ENCODE measurements at places on chromosomes 2 and 18.

DNA sequence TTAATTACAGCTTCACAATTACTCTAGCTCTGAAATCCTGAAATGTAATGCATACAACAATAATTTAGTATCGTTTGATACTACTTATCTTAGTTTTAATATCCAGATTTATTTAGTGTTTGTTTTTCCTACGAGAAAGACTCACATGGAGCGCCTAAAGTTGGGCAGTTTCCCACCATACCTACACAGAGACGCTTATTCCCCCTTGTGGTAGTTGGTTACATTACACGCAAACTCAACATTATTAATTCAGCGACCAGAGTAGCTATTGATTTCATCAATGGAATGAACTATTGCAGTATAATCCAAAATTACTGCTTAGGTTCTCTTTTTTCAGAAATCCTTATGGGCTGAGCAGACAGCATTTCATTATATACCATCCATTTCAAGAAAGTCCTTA is 164.0 kb upstream of the REG3G start:
- DNase-seq, result no peak

- DNase-seq, result no peak
Measured at GRCh38 chr2:121721926-121722325, 14.7 kb downstream of the NIFK start.

DNA sequence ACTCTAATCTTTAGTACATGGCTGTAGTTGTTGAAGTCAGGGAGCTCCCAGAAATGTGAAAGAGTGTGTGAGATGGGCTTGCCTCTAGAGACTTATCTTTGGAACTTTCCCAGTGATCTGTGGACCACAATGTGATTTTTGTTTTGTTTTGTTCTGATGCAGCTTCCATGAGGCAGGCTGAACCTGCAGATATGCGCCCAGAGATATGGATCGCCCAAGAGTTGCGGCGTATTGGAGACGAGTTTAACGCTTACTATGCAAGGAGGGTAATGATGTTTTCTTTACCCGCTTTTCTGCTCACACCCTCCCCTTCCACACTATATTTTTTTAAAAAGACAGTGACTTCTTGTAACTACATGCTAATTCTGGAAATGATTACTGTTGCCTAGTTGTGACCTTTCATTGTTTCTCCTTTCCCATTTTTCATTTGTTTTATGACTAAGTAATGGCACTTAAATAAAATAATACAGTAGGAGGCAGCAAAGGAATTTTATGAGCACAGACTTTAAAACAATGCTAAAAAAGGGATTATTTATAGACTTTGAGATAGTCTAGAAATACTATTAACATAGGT is 29.3 kb downstream of the BCL2L11 start:
- no peak for DNase-seq

GRCh38 chr2:171431677-171432167 is 2.1 kb downstream of the METTL8 start:
- no peak for DNase-seq

- DNase-seq, result no peak
Measured at GRCh38 chr18:53234610-53235009, 894.6 kb downstream of the DCC start.

GRCh38 chr2:152242787-152243472 is 67.4 kb upstream of the STAM2 start:
- DNase-seq, result no peak

GRCh38 chr2:31032475-31032874 is 105.8 kb downstream of the GALNT14 start:
- DNase-seq, result no peak

- DNase-seq, result no peak
Measured at GRCh38 chr18:48713309-48713708, 174.5 kb downstream of the CTIF start.

DNA sequence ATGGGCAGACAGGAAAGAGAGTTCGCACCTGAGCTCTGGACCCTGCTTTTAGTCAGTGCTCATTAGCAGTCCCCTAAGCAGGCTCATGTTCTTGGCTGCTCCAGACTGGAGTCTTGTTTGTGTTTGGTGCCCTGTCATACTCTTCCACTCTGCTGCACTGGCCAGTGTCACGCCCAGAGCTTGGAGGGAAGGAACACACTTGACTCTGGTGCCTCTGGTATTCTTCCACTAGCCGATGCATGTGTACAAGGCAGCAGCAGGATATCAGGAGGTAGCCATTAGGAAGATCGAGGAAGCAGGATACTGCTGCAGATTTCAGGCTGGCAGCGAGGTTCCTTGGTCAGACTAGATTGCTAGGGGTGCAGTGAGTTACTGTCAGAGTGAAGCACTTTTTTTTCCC is 81.4 kb upstream of the B3GNT2 start:
- no peak for DNase-seq

DNA sequence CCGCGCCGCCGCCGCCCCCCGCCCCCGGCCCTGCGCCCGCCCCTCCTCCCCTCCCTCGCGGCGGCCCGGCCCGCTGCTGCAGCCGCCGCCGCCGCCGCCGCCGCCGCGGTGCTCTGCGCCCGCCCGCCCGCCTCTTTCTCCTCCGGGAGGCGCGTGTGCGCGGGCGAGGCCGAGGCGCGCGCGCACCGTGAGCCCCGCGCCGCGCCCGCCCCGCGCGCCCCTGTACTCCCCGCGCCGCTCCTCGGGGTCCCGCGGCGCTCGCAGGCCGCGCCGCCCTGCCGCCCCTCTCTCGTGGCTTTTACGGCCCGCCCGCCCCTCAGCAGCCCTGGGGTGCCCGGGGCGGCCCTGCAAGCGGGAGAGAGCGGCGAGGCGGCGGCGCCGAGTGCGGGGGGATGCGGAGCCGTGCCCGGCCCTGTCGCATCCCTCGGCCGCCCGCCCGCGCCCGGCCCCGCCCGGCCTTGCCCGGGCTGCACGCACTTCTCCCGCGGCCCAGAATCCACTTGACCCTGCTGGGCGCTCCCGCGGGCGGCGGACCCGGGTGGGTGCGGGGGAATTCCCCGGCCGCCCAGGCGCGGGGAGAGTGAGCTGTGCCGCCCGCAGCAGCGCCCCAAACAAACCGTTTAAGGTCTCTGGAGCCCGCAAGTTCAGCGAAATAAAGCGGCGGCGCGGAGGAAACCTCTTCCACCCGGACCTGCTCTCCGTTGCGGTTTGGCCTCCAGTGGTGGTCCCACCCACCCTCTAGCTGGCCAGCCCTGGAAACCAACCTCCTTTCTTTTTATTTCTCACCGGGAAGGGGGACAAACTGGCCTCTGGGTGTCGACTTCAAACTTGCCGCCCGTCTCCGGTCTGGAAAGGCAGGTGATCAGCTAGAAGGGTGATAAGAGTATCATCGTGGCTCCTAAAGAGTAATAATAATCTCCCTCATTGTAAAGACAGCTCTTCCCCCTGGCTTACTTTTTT is 37.4 kb downstream of the AFF3 start:
- DNase-seq, result no peak

DNA sequence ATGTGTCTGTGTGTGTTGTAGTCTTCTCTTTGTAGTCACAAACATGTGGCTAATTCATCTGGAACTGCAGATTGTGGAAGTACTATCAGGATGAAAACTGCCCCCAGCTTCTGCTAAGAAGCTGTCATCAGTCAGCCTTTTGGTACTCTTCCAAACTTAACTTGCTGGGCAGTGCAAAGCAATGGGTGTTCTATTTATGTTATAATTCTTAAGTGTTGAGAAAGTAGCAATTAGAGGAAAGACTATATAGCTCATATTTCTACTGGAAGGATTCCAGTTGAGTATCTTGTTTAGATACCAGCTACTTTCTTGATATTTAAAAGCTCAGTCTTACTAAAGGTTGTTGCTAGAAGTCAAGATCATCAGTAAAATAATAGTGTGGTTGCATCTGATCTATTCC is 52.1 kb downstream of the SLC38A11 start:
- no peak for DNase-seq

GRCh38 chr2:34179511-34179910 is 580.4 kb upstream of the FAM98A start:
- DNase-seq, result no peak

GRCh38 chr2:43540021-43540779 is 55.6 kb downstream of the THADA start:
- DNase-seq, result no peak

GRCh38 chr2:183219888-183220287 is 95.6 kb downstream of the NUP35 start:
- DNase-seq, result no peak

- no peak for DNase-seq
Measured at GRCh38 chr2:7749895-7750559, 832.8 kb downstream of the RNF144A start.

- no peak for DNase-seq
Measured at GRCh38 chr2:69572641-69573040, 70.9 kb downstream of the AAK1 start.

GRCh38 chr2:26033270-26033817 is 540 bp upstream of the RAB10 start:
- DNase-seq, result peak; percentile 69

DNA sequence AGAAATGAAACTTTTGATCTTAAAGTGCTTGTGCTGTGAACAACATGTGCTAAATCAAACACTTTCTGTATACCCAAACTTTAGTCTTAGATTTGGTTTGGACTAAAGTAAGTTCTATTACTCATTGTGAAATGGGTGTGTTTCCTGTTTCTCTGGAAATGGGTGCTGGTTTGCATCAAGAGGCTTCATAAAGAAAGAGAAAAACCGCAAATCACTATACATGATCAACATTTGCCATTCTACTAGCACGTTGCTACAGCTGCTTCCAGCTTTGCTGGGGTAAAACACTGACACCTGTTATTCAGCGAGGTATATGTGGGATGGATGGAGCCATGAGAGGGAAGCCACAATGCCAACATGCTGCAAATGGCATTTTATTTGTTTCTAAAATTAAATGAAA is 547.0 kb upstream of the ACVR2A start:
- no peak for DNase-seq

- DNase-seq, result no peak
Measured at GRCh38 chr18:23725827-23726661, 36.8 kb downstream of the LAMA3 start.

DNA sequence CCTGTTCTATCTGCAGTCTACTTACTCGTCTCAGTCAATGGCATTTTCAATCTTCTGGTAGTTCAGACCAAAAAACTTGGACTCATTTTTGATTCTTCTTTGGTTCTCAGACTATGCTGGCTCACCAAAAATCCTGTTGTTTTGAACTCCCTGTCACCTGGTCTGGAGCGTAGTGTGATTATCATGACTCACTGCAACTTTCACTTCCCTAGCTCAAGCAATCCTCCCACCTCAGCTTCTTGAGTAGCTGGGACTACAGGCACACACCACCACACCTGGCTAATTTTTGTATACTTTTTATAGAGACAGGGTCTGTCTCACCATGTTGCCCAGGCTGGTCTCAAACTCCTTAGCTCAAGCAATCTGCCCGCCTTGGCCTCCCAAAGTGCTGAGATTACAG is 163.3 kb upstream of the CDH7 start:
- no peak for DNase-seq

- DNase-seq, result no peak
Measured at GRCh38 chr18:51516478-51517038, 319.1 kb upstream of the MEX3C start.

DNA sequence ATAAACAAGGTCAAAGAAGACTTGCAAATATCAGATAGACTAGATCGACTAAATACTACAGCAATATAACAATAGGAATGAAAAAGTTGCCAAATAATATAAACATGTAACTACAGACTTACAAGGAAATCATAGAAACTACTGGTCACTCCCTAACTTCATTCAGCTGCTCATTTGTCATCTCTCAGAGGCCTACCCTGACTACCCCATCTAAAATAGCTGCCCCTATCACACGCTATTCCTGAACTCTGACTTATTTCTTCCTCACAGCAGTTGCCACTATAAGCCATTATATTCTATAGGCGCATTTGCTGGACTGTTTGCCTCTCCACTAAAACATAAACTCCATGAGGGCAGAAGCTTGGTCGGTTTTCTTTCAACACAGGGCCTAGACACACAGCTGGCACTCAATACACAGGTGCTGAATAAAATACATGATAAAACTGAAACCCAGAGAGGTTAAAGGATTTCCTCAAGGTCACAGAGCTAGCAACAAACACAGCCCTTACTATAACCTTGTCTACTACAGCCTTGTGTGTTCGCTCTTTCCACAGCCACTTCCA is 1.8 kb downstream of the STRN start:
- DNase-seq, result no peak

All from NCI-H2081 treated with DMSO at 0.1 percent for 48 hours (cell line).